ENCODE measurements at places on chromosomes 7 and 10.

- no peak for DNase-seq
Observed at GRCh38 chr7:30168835-30169573, 34.2 kb downstream of the MTURN start.

DNA sequence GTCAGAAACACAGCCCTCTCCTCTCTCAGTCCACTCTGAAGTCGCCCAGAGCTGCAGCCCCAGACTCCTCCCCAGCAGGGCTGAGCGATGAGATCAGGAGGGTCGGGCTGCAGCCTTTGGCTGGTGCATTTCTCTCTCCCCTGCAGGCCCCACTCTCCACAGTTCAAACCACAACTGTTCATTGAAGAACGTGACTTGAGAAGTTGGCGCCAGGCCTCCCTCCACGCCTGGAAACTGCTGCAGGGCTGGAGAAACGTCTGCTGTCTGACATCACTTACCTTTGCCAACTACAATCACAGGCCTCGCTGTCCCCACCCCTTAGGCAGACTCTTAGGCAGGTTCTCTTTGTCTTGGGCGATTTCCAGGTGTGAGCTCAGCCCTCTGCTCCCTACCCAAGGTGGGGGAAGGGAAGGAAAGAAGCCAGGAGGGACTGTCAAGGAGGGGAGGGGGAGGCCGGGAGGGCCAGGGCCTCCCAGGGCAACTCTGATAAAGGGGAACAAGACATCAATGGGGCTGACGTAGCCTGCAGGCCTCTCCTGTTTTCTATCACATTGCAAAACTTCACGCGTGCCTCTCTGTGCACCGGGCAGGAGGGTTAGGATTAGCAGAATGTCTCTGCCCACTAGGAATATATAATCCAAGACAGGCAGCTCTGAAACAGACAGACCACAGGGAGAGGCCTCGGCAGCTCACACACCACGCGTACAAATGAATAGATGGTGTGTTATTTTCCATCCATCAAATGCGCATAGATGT lies 32.7 kb downstream of the CALML5 start:
- peak; percentile 89 for DNase-seq

- no peak for DNase-seq
Observed at GRCh38 chr7:128855559-128855958, 7.1 kb upstream of the ATP6V1F start.

DNA sequence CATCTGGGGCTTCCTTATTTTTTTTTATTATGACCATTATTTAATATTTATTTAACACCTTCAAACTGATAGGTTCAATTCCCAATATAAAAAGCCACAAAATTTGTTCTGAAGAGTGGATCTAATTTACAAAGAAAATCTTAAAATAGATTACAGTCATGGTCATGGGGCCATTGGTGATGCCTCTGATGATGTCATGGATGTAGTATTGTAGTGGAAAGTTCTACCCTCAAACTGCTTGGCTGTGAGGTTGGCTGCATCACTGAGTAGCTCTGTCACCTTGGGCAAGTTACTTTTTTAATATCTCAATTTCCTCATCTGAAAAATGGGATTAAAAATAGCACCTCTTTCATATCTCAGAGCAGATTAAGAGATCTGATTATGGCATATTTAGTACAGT lies 128.5 kb downstream of the DKK1 start:
- DNase-seq, result no peak

DNA sequence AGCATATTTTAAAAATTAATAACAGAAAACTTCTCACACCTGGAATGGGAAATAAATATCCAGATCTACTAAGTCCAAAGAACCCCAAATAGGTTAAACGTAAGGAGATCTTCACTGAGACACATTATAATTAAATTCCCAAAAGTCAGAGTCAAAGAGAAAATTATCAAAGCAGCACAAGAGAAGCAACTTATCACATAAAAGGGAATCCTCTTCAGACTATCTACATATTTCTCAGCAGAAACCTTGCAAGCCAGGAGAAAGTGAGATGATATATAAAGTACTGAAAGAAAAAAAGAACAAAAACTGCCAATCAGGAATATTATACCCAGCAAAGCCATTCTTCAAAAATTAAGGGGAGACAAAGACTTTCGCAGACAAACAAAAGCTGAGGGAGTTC lies 756.4 kb downstream of the SUGCT start:
- DNase-seq, result no peak

DNA sequence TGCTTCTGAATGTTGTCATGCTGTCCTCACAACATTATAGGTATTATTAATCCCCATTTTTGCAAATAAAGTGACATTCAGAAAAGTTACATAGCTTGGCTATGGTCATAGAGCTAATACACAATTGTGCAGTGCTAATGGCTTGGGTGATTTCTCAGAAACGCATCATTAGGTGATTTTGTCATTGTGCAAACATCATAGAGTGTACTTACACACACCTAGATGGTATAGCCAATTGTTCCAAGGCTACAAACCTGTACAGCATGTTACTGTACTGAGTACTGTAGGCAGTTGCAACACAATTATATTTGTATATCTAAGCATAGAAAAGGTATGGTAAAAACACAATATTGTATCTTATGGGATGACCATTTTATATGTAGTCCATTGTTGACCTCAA lies 91.0 kb downstream of the BTAF1 start:
- no peak for DNase-seq

DNA sequence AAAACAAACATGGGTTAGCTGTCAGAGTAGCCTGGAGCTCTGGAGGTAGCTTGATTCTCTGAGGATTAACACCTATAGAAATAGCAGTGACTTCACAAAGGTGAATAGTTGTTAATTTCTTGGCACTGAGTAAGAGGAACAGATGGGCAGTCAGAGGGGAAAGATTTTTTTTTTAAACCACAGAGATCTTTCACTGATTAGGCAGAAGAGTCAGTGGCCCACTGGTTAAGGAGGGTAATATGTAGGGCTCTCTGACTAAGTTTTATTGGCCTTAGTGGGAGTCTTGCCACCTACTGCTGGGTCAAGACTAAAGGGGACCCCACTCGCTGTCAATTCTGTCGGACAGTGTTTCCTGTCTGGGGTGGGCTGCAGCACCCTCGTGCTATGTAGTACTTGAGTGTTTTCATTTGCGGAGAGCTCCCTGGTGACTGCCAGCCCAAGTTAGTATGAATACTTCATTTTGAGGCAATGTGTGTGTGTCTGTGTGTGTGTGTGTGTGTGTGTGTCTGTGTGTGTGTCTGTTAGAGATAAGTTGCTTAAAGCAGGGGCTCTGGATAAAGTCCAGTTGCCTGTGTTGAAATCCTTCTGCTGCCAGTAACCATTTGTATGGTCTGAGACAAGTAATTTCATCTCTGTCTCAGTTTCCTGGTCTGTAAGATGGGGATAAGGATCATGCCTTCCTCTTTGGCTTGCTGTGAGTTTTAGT lies 145.2 kb downstream of the ARID5B start:
- no peak for DNase-seq

DNA sequence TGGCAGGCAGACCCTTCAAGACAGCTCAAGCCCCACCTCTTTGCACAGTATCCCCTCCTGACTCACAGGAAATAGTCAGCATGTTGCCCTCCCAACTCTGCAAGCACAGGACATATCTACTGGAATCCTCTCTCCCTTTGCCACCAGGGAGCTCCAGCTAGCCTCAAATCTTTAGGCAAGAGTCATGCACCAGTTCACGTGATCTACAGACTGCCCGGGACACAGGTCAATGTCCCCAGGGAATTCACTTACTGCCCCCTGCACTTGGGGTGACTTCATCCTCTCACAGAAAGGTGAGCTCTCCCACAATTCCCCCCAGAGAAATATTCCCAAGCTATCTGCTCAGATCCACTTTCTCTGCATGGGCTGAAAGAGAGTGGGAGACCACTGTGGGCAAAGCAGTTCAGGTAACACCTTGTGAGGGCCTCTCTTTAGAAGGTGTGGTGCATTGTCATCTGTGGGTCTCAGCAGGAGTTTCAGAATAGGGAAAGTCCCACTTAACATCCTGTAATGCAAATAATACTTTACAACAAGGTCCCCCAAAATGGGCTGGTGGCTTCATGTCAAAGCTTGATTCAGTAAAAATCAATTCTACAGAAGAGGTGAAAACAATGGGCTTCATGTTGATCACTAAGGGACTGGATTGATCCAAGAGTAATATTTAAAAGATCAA lies 129.9 kb downstream of the NOC3L start:
- DNase-seq, result no peak

DNA sequence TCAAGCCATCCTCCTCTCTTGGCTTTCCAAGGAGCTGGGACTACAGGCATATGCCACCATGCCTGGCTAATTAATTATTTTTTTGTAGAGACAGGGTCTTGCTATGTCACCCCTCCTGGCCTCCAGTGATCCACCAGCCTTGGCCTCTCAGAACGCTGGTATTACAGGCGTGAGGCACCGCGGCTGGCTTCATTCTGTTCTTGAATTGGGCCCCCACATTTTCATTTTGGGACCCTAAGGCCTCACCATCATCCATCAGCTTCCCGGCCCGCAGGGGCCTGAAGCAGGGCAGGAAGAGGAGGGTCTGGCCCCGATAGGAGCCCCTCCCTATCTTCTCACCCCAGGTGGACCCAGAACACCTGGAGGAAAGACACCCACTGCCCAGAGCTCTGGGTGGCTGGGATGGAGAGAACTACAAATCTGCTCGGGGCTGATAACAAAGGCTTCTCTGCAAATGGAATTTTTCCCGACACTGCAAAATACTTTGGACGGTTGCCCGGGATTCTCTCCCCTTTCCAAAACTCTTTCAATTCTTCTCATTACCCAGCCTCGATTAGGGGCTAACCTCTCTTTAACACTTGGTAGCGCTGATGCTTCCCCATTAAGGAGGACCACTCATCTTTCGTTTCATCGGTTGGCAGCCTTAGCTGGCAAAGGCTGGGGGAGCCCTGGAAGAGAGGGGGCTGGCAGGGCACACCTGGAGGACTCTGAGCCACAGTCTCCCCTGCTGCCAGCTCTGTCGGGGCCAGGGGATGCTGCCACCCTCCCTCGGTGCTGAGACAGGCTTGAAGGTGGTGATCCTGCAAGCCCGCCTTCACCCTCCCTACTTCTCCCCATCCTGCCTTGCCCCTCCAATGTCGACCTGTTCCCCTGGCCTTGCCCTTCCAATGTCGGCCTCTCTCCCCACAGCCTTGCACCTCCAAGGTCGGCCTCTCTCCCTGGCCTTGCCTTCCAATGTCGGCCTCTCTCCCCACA lies 81.0 kb upstream of the GNA12 start:
- DNase-seq, result no peak

DNA sequence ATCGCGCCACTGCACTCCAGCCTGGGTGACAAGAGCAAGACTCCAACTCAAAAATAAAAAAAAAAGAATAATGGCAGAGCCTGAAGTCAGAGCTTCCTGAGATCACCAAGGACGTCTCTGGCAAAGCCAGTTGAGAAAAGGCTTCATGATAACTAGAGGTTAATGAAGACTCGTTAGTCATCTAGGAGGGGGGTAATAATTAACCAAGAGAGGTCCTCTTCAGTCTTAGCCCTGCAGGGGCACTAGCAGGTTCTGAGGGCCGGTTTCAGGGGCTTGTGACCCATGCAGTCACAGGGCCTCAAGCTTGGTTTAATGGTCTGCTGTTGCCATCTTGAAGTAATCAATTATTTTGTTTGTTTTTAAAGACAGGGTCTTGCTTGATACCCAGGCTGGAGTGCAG lies 28.6 kb upstream of the PROSER2 start:
- no peak for DNase-seq

GRCh38 chr10:67257018-67257417 lies 331.2 kb downstream of the LRRTM3 start:
- no peak for DNase-seq

- DNase-seq, result no peak
Observed at GRCh38 chr7:121876656-121877500, 3.9 kb downstream of the PTPRZ1 start.

DNA sequence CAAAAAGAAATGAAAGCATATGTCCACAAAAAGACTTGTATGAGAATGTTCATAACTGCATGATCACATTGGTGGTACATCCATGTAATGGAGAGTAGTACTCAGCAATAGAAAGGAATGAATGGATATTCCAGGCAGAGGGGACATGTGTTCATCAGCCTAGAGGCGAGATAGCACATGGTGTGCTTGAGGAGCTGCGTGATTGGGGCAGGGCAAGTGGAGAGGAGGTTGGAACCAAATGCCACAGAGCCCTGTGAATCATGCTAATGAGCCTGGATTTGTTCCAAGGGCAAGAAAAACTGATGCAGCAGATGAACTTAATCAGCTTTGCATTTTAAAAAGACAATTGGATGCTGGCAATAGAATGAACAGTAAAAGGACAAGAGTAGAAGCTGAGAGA lies 73.3 kb downstream of the C10orf90 start:
- no peak for DNase-seq

GRCh38 chr7:135659159-135659846 lies 3.0 kb upstream of the STMP1 start:
- no peak for DNase-seq

DNA sequence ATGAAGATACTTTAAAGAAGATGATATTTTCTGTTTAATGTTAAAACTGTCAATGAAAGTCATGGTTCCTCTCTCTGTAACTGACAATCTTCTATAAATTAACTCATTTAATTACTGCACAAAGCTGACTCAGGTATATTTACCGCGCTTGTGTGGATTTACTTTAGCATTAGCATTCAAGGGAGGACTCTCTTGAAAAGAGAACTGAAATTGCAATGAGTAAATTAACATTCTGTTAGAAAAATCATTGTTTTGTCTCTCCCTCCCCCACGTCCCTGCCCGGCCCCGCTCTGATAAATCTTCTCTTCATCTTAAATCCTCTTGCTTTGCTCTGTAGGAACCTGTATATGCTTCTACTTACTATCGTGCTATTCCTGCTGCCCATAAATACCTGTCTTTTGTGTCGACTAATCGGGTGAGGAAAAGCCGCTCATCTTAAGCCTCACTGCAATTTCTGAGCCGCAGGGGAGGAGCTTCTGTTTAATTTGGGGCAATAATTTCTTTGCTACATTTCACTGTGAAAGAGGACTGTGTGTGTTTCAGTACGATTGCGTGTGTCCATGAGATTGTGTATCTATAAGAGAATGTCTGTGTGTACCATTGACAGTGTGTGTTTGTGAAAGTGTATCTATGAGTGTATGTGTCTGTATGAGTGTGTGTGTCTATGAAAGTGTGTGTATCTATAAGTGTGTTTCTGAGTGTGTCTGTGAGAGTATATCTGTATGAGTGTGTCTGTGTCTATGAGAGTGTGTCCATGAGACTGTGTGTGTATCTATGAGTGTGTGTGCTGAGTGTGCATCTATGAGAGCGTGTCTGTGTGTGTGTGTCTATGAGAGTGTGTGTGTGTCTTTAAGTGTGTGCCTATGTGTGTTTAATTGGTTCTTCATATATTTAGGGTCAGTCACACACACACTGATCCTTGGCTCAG lies 46.5 kb upstream of the LYZL2 start:
- DNase-seq, result no peak

DNA sequence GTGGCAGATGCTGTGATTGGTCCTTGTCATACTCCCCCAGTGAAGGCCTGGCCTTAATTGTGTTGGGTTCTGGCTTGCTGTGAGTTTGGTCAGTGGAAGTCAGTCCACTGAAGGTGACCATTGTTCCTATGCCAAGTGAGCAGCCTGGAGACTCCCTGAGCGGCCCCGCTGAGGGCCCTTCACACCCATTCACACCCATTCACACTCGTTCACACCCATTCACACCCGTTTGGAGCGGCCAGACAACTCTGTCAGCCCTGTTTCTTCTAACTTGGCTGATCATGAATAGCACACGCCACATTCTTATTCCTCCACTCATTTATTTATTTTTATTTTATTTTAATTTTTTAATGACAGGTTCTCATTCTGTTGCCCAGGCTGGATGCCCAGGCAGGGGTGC lies 61.5 kb downstream of the C10orf120 start:
- DNase-seq, result no peak

- DNase-seq, result peak; percentile 62
Observed at GRCh38 chr10:60942788-60943315, 1.1 kb downstream of the RHOBTB1 start.
